ENCODE measurements at places on chromosomes 2 and 18.

- no peak for DNase-seq
Measured at GRCh38 chr2:86253424-86253823, 54.2 kb downstream of the MRPL35 start.

DNA sequence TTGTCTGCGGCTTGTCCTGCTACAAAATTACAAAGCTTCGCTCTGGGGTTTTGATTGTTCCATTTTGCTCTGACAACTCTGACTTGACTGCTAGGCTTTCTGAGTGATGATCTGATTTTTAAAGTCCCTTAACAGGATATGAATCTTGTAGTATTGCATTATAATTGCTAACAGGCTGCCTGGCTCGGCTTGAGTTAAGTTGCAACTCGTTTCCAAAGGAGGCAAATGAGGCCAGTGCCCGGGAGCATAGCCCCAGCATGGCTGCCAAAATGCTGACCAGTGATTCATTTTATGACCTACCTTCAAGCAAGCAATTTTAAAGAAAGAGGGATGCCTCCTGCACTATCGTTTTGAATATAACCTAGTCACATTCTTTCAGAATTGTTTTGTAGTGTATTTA lies 135.4 kb downstream of the COL6A3 start:
- no peak for DNase-seq

DNA sequence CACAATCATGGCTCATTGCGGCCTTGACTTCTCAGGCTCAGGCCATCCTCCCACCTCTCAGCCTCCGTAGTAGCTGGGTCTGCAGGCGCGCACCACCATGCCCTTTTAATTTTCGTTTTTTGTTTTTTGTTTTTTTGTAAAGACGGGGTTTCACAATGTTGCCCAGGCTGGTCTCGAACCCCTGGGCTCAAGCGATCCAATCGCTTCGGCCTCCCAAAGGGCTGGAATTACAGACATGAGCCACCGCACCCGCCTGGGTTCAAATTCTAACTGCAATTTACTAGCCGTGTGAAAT lies 12.3 kb upstream of the DCTN1 start:
- no peak for DNase-seq

- DNase-seq: no peak
Measured at GRCh38 chr2:192060161-192060560, 134.6 kb downstream of the TMEFF2 start.

GRCh38 chr2:241797441-241798080 lies 11.4 kb upstream of the NEU4 start:
- no peak for DNase-seq

- no peak for DNase-seq
Measured at GRCh38 chr2:10014418-10015190, 28.7 kb upstream of the KLF11 start.

GRCh38 chr2:188693111-188693510 lies 281.1 kb upstream of the COL3A1 start:
- no peak for DNase-seq

DNA sequence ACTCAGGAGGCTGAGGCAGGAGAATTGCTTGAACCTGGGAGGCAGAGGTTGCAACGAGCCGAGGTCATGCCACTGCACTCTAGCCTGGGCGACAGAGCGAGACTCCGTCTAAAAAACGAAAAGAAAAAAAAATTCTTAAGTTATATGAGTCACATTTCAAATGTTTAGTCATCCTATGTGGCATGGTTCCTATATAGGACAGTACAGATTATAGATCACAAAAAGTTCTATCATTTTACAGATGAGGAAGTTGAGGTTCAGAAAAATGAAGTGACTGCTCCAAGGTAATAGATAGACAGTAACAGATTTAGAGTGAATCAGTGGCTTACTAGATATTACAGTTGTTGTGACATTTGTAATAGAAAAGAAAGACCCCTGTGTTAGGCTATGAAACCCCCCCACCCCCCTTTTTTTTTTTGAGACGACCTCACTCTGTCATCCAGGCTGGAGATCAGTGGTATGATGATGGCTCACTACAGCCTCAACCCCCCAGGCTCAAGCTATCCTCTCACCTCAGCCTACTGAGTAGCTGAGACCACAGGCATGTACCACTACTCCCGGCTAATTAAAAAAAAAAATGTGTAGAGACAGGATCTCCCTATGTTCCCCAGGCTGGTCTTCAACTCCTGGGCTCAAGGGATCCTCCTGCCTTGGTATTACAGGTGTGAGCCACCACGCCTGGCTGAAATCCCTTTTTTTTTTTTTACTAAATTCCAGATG lies 22.7 kb downstream of the PTPN4 start:
- DNase-seq: no peak

Data from hematopoietic multipotent progenitor cell treated with erythropoietin and hydrocortisone succinate and interleukin-3 and kit ligand, for 15 days (in vitro differentiated cells).